ENCODE measurements at places on chromosomes 12 and 14.
A peak's percentile ranks its signal among the peaks of the same experiment; 100 is the strongest.

DNA sequence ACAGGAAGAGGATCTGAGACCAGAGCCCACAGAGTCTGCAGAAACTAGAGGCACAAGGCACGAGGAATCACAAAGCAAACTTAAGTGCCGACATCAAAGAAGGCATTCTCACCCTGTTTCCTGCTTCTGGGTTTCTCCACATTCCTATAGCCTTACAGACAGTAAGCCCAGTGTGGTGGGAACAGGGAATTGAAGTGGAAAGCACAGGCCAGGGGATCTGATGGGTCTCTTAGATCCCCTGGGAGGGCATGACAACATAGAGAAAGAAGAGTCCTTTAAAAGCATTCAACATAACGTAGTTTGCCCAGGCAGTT lies 75.6 kb upstream of the FRMD6 start:
- DNase-seq: no peak

GRCh38 chr14:74754157-74754556 lies 9.0 kb upstream of the YLPM1 start:
- DNase-seq: no peak

GRCh38 chr12:87930033-87930432 lies 99.2 kb downstream of the C12orf50 start:
- no peak for DNase-seq

- no peak for DNase-seq
Observed at GRCh38 chr14:50601394-50601793, 41.4 kb downstream of the ATL1 start.

- no peak for DNase-seq
Observed at GRCh38 chr14:93731753-93732152, 56.5 kb downstream of the PRIMA1 start.

GRCh38 chr14:80981673-80982072 lies 26.3 kb downstream of the TSHR start:
- DNase-seq: no peak

DNA sequence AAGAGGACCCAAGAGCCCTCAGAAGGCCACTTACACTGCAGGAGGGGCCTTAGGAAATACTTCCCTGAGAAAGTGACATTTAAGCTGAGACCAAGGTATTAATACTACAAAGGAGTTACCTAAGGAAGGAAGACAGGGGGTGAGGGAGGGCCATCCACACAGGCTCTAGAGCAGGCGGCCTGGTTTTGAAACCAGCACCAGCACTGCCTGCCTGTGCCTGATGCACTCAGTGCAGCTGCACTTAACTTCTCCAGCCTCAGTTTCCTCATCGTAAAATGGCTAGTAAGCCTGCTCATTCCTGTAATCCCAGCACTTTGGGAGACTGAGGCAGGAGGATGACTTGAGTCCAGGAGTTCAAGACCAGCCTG lies 45.5 kb upstream of the PLEKHG6 start:
- DNase-seq: no peak

DNA sequence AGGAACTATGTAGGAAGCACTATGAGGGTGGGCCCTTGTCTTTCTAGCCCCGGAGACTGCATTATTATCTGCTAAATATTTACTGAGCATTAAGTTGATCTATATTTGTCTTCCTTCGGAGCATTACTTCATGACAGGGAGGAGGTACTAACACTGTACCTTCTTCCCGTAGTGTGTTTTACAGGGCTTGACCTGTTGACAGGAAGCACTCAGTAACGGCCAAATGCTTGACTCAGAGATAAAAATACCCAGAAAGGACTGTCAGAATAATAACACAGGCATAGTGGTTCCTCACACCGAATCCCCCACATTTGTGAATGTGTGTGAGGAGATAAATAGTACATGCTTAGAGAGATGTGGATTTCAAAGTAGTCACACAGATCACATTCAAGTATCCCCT lies 466.6 kb downstream of the EGLN3 start:
- DNase-seq: no peak

DNA sequence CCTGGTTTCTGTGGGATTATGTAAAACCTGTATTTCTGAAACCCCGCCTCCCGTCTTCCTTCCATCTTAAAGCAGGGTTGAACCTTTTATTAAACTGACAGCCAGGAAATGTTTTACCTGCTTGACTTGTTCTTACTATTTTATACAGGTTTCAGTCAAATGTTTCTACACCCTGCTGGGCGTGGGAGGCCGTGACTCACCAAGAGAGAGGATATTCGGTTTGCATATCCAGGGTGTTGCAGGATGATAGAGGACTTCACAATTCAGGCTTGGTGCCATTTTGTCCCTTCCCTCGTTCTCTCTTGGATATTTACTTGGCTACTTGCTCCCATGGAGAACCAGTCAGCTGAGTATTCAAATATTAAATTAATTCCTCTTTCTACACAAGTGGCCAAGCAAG lies 69.7 kb downstream of the ARF6 start:
- DNase-seq: no peak

DNA sequence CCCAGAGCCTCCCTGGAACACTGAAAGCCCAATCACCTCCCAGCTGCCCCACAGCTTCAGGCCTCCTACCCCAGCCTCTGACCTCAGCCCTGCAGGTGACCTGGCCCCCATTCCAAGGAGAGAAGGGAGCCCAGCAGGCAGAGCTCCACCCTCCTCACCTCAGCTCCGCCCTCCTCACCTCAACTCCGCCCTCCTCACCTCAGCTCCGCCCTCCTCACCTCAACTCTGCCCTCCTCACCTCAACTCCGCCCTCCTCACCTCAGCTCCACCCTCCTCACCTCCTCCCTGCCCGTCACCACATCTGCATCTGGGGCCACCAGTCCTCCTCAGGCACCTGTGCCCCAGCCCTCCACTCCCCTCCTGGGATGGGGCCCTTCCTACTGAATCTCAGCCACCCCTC lies 112.2 kb upstream of the SFSWAP start:
- no peak for DNase-seq

DNA sequence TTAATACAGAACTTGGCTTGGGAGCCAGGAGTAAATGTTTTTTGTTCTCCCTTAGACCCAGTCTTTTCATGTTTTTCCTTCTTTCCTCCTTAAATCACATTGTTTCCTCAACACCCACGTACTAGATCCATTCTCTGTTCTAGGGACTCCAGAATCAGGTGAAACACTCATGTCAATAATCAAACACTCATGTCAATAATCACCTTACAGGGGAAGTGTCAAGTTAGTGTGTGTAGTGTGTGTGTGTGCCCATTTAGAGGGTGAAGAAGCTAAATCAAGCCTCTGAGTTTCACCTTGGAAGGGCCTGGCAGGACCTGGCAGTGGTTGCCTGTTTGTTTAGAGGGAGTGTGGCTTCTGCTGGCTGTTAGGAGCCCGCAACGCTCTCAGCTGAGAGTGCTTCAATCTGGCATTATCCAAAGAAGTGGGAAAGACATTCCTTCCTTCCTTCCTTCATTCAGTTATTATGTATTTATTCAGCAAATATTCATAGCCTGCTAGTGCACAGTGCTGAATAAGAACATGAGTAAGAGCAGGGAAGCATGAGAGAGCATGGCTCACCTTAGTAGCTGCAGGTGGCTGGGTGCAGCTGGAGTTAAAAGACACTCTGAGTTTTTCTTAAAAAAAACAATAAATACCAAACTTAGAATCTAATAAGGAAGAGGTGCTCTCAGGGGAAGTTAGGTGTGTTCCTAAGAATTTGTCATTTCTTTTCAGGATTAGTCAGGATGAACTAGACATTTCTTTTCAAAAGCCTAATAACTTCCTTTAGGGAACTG lies 17.6 kb upstream of the EID3 start:
- DNase-seq: no peak

GRCh38 chr12:74488134-74488533 lies 49.5 kb upstream of the ATXN7L3B start:
- DNase-seq: no peak

- no peak for DNase-seq
Observed at GRCh38 chr12:115155665-115156645, 472.0 kb upstream of the TBX3 start.

GRCh38 chr12:62256408-62257096 lies 3.7 kb upstream of the USP15 start:
- DNase-seq: no peak

DNA sequence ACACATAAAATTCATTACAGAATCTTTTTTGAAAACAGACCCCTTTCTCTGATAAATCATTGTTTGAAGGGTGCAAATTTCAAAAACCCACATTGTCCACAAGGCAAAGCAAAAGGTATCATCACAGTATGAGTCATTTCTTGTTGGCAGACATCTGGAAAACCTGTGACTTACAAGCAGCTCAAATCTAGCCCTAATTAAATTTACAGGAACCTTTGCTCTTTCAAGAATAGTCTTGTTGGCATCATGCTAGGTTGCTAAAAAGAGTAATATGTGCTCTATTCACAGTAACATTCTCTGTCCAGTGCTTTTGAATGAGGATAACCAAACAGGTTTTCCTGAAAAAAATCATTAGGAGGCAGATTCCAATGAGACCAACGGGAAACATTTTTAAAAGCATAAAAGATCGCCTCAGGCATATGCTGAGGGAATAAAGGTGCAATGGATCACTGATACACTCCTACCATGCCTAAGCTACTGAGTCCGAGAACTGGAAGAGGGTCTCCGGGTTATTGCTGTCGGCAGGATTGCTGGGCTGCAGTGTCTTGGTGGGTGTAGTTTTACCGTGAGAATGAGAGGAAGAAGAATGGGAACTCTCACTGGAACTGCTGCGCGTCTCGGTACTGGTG lies 55.5 kb upstream of the TTC7B start:
- no peak for DNase-seq

DNA sequence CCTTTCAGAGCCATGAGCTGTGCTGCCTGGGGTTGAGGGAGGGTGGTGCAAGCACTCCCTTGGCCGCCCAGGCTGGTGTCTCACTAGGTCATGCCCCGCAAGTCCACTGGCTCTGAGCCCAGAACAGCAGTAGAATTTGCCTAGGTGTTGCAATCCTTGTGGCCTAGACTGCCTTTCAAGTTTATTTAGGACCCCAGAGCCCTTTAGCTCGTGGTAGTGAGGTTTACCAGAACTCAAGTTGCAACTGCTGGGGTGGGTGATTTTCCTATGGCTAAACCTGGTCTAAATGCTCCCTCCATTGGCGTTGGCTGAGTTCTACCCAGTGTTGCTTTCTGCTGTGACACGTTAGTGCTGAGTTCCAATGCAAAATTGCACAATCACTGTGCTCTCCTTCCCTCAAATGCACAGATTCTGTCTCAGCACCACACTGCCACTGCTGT lies 287.2 kb downstream of the BCAT1 start:
- no peak for DNase-seq

- no peak for DNase-seq
Observed at GRCh38 chr12:121232163-121232562, 22.2 kb downstream of the P2RX4 start.

- DNase-seq: no peak
Observed at GRCh38 chr12:31737345-31737744, 8.5 kb upstream of the AMN1 start.

DNA sequence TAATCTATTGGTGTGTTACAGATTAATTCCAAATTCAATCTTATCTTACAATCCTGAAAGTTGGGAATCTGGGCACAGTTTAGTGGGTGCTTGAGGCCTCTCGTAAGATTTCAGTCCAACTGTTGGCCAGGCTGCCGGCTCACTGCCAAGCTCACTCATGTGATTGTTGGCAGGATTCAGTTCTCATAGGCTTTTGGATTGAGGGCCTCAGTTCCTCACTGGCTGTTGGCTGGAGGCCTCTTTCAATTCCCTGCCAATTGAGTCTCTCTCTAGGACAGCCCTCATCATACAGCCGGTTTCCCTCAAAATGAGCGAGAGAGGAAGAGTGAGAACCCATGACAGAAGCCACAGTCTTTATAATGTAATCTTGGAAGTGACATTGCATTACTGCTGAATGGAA lies 123.5 kb upstream of the FBXO33 start:
- DNase-seq: no peak

- DNase-seq: no peak
Observed at GRCh38 chr12:135138-135537, 68.6 kb downstream of the IQSEC3 start.

GRCh38 chr12:122860040-122860853 lies 25.0 kb downstream of the HIP1R start:
- peak; percentile 77 for DNase-seq

- DNase-seq: no peak
Observed at GRCh38 chr14:100770605-100771120, 44.0 kb downstream of the DLK1 start.

Measured in naive thymus-derived CD8-positive, alpha-beta T cell (primary cell).